ENCODE measurements at places on chromosomes 2 and 18. TPM values are rescaled to one million over a fixed set of nuclear protein-coding genes. Genes with fewer than 3 reads are reported as not detected.

The UGT1A7 gene
- total RNA-seq, result 13.9 TPM

GRCh38 chr2:8141079-8141707 lies 540.7 kb upstream of the ID2 start:
- no peak for ATAC-seq

The WDPCP gene
- total RNA-seq, result 5.3 TPM

DNA sequence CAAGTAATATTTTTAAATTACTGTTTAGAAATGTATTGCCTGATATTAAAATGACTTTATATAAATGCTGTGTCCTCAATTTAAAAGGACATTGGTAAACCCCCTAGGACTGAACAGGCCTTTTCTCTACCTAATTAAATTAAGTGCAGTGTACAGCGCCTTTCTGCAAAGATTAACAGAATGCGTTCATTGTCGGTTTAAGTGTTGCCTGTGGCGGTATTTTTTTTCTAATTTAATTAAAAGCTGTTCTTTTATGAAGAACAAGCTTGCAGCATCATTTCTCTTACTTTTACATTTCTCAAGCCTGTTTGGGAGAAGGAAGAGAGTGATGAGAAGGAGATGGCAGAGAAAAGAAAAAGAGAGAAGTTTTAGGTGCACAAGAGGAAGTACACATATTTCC lies 344.9 kb downstream of the CPS1 start:
- ATAC-seq, result no peak

GRCh38 chr18:24380163-24380747 lies 17.4 kb downstream of the OSBPL1A start:
- ATAC-seq, result no peak

- no peak for ATAC-seq
These were observed 45.3 kb upstream of the PSME4 start for GRCh38 chr2:54015798-54016699.

The CD226 gene
- 0.44 TPM for total RNA-seq

- no peak for ATAC-seq
These were observed 12.3 kb downstream of the MERTK start for GRCh38 chr2:111910609-111911277.

GRCh38 chr2:178191004-178191508 lies 3.3 kb upstream of the OSBPL6 start:
- ATAC-seq, result no peak

Measured in esophagus mucosa (tissue), 1 donor.